ENCODE measurements at places on chromosomes 1 and 21.

- DNase-seq, result no peak
These were observed 21.3 kb downstream of the COL6A2 start for GRCh38 chr21:46119144-46119636.

DNA sequence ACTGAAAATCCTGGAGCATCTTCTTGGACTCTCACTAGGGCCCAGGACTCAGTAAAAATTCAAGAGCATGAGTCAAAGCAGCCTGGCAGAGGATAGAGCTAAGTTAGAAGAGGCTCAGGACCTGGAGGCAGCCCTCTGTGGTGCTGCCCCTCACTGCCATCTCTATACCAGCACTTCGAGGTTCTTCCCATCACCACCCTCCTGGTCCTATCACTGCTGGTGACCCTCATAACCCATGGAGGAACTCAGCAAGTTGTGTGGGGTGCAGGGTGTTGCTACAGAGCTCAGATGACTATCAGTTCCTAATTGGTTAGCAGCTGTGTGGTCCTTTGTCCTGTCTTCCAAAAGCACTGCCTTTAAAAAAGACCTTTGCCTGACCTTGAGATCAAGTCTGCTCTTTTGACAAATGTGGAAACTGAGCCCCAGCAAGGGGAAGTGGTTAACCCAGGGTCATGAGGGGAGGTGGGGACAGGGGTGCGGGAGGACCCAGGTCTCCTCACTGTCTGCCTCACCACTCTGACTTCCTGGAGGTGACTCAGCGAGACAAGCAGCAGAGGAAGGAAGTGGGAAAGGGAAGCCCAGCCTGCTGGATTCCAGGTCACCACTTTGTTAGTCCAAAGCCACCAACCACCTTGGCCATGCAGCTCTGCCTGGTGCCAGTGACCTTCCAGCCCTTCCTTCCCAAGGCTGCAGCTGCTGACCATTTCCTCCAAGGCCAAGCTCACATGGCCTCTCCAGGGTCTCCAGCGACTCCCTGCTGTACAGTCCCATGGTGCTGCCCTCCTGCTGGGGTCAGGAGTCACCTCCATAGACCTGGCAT, 199.4 kb upstream of the EDN2 start:
- DNase-seq, result no peak

GRCh38 chr1:171110621-171111326, 20.1 kb downstream of the FMO3 start:
- no peak for DNase-seq

GRCh38 chr1:10553118-10553517, 78.4 kb downstream of the PEX14 start:
- no peak for DNase-seq

DNA sequence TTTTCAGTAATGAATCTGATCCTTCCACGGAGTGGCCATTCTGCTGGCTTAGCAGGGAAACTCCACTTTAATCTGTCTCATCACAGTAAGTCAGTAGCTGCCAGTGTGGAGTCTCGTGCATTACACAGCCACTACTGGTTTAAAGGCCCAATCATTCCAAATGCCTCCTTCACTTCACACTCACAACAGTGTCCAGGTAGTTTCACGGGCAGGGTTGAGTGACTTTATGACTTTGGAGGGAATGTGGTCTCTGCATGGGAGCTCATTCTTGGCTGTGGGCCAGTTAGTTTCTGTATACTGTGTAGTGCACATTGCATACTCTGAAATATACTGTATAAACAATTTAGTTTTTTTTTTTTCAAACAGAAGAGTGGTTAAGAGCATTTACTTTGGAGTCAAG, 34.6 kb upstream of the C1orf87 start:
- no peak for DNase-seq

DNA sequence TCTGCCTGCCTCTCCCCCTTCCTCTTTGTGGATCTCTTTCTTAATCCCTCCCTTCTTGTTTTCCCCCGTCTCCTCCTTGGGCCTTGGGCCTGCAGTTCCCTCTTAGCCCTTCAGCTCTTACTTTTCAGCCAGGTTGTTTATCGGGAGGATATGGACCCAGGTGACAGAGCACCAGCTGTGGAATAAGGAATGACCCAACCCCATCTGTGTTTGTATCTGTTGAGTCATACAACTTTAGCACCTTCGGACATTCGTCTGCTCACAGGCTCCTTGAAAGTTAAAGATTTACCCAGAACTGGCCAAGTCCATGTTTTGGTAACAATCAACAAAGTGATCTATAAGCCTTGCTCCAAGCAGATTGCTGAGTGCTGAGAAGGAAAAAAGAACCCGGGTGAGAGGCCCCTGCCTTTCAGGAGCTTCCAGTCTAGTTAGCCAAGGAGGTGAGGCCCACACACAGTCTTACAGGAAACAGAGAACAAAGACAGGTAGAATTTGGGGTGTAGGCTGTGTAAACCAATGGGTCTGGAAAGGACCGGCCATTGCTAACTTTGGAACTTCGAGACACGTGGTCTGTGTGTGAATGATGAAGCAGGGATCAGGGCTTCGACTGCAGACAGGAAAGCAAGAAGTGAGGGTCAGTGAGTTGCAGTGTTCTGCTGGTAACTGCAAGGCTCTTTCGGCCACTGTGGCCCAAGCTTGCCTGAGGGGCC, 66.7 kb upstream of the F3 start:
- no peak for DNase-seq

DNA sequence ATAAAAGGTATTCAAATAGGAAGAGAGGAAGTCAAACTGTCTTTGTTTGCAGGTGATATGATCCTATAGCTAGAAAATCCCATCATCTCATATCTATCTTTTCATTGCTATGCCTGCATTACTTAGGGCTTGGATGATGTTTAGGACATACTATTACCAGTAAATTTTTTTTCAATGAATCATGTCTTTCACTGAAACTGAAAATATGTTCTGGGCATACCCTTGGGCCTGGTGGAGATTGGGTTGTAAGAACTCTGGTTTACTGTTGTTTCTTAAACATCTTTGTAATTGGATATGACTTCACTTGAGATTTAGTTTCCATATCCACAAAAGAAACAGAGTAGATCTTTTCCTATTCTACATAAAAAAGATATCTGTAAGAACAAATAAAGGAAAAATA, 502.2 kb upstream of the PRMT6 start:
- no peak for DNase-seq

- no peak for DNase-seq
These were observed 127.0 kb upstream of the F3 start for GRCh38 chr1:94668528-94668927.

GRCh38 chr1:108556499-108556898, 3.4 kb upstream of the EEIG2 start:
- no peak for DNase-seq

DNA sequence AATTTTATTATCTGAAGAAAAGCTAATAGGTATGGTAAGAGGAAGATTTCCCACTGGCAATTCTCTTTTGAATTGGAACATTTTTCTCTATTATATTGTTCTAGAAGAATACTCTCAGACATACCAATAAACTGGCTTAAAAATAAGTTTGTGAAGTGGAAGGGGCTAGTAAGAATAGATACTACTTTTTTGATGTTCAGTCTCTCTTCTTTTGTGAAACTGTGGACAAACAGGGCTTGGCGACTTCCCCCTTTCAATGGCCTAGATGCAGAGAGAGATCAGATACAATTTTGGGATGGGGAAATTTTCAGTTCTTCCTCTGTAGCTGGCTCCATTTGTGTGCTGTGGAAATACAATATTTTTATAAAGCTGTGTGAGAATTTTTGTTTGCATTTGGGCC, 2.5 kb downstream of the PBX1 start:
- no peak for DNase-seq

DNA sequence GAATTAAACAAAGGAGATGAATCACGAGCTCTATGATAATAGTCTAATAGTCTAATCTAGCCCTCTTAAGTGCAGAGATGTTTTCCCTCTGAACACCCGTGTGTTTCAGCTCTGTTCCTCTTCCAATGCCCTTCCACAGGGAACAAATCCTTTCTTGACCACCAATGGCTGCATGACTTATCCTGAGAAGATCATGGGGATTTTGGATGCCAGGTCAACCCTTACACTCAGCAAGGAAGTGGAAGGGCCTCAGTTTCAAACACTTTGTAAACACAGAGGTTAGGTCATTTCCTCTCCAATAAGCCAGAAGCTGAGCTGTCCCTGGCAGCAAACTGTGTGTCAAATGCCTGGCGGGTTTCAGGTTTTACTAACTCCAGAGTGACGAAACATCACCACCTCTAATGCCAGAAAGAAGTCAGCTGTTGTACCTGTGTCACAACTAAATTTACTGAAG, 200.0 kb downstream of the GABPA start:
- no peak for DNase-seq

GRCh38 chr1:201137579-201138310, 10.8 kb upstream of the ASCL5 start:
- DNase-seq, result no peak

- DNase-seq, result no peak
These were observed 94.4 kb downstream of the COLGALT2 start for GRCh38 chr1:183942933-183943693.

DNA sequence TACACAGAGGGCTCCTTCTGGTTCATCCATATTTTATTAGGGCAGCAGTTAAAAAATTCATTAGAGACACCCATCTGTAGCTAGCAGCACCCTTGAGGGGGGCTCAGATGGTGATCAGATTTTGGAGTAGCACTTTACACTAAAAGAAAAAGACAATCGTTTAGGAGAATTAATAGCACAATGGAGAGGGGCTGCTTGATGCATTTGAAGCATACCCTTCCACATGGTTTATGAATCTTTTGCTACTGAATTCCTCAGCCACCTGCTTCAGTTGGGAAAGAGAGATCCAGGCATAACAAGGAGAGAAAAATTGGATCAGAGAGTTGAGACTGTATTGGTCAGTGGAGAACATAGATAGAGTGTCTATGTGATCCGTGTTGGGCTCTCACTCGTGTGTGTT, 54.4 kb downstream of the DISC1 start:
- no peak for DNase-seq

- no peak for DNase-seq
These were observed 71.0 kb downstream of the CD2 start for GRCh38 chr1:116825207-116825719.

DNA sequence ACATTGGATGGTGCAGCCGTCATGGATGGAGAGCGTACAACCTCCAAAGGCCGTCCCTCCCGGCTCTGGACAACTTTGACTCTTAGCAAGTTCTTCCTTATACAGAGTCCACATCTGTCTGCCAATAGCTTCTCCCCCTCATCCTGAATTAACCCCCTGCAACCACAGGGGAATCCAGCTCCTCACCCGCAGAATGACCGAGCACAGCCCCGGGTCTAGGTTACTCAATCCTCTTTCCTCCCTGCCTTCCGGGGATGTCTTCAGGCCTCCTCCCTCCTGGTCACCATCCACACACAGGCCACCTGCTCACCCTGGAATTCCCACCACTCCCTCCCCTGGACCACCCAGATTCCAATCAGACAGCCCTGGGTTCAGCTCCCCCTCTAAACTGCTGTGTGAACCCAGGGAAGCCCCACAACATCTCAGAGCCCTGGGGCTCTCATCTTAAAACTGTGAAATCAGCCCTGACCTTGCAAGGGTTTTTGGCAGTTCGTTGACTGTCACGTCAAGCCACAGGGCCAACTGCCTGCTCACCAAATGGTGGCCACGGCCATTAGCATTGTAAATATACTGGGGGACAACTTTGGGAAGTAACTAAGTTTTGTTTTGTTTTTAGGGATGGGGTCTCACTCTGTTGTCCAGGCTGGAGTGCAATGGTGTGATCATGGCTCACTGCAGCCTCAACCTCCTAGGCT, 54.2 kb downstream of the HSPG2 start:
- no peak for DNase-seq

GRCh38 chr1:1761504-1762376, 16.5 kb downstream of the NADK start:
- no peak for DNase-seq

DNA sequence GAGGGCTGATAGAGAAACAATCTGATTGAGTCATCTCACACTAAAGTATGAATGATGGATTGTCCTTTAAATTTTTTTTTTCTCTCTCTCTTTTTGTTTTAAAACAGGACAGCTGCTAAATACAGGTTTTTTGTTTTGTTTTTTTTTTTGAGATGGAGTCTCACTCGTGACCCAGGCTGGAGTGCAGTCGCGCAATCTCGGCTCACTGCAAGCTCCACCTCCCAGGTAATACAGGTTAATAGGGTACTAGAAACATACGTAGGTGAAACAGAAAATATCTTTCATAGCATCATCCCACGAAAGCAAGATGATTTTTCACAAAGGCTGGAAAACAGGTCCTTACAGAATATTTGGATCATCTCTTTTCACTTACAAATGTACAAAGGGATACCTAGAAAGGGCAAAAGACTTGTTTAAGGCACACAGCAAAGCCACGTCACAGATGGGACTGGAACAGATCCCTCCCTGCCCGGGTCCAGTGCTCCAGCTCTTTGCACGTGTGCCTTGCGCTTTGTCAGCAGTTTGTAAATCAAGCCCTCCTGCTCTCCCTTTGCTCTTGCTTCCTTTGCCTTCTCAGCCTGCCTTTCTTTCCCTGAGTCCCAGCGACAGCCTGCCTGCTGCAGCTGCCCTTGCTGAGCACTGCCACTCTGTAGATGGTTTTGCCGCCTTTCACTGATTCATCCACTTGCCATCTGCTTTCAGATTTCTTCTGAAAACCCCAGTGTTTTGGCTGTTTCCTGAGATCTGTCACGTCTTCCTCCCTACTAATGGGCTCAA, 171.3 kb upstream of the BEND5 start:
- no peak for DNase-seq

- DNase-seq, result no peak
These were observed 3.7 kb upstream of the SF3B4 start for GRCh38 chr1:149931212-149931790.

- no peak for DNase-seq
These were observed 1.4 kb downstream of the LDLRAP1 start for GRCh38 chr1:25544819-25545218.

DNA sequence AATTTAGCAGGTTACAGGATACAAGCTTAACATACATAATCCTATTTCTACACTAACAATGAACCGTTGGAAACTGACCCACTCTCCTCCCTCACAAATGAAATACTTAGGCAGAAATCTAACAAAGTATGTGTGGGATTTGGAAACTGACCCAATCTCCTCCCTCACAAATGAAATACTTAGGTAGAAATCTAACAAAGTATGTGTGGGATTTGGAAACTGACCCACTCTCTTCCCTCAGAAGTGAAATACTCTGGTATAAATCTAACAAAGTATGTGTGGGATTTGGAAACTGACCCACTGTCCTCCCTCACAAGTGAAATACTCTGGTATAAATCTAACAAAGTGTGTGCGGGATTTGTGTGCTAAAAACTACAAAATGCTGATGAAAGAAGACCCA, 60.3 kb downstream of the TRAF5 start:
- no peak for DNase-seq

DNA sequence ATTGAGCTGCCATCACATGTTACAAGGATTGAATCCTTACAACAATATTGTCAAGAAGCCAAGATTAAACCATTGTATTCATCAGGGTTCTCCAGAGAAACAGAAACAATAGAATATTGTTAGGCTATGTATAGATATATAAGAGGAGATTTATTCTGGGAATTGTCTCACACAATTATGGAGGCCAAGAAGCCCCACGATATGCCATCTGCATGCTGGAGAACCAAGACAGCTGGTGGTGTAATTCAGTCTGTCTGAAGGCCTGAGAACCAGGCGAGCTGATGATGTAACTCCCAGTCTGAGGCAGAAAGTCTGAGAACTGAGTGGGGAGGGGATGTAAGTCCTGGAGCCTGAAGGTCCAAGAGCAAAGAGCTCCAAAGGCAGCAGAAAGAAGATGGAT, 14.5 kb upstream of the TTF2 start:
- DNase-seq, result no peak

GRCh38 chr1:10737651-10738050, 58.8 kb downstream of the CASZ1 start:
- DNase-seq, result no peak

GRCh38 chr1:32508761-32509160, 30.5 kb upstream of the ZBTB8A start:
- DNase-seq, result no peak

All from cortex of kidney (tissue), 1 donor.